ENCODE measurements at places on chromosomes 16 and 17. TPM values are rescaled to one million over a fixed set of nuclear protein-coding genes. Genes with fewer than 3 reads are reported as not detected.

The ANKRD40 gene
- 17.1 TPM for total RNA-seq

GRCh38 chr17:75524970-75525805 is at the start of gene LLGL2:
TSS of gene LLGL2 (plus strand) at chr17:75525697. CDS start at chr17:75543427, 17,730 bp downstream.
- peak within 1 kb of the TSS; percentile 78 for H3K4me3 ChIP-seq
- DNase-seq, result peak; percentile 96
- H3K27ac ChIP-seq, result no peak within 1 kb of the TSS

DNA sequence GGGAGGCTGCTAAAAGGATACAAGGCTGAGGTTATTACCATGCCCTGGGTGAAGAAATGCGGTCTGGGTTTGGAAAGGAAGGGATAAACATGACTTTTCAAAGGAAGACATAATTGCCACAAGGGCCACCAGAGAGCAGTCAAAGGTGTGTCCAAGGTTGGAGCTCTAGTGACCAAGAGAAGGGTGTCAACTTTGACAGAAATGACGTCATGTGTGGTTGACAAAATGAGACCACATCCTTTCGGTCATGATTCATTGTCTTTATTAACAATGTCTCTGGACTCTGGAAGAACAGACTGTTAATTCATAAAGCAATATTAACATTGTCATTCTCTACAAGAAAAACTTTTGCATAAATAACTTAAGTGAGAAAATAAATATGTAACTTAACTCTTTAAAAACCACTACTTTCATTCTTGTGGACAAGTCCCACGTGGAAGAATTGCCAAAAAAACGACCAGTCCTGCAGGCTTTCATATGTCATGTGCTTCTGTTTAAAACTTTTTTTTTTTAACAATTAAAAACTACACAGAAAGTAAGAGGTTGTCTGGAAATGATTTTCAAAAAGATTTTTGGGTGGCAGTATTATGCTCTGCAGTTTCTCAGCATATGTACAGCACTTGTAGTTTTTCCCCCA is 5.0 kb downstream of the SOST start:
- no peak overlapping the region for H3K4me3 ChIP-seq
- no peak for DNase-seq
- no peaks in the 10 kb centered on the region for H3K36me3 ChIP-seq
- H3K27ac ChIP-seq, result no peak overlapping the region
- no peaks in the 10 kb centered on the region for H3K27me3 ChIP-seq
- H3K4me1 ChIP-seq, result no peaks in the 10 kb centered on the region

DNA sequence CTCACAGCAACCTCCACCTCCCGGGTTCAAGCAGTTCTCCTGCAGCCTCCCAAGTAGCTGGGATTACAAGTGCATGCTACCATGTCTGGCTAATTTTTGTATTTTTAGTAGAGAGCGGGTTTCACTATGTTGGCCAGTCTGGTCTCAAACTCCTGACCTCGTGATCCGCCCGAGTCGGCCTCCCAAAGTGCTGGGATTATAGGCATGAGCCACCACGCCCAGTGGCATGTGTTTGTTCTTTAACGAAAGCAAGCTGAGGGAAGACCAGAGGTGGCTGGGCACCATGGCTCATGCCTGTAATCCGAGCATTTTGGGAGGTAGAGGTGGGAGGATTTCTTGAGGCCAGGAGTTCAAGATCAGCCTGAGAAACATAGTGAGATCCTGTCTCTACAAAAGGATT is 18.1 kb downstream of the TNFRSF13B start:
- no peak for DNase-seq
- H3K4me3 ChIP-seq, result no peak overlapping the region
- H3K27me3 ChIP-seq, result peaks cover 5% of the 10 kb centered on the region
- H3K36me3 ChIP-seq, result no peaks in the 10 kb centered on the region

DNA sequence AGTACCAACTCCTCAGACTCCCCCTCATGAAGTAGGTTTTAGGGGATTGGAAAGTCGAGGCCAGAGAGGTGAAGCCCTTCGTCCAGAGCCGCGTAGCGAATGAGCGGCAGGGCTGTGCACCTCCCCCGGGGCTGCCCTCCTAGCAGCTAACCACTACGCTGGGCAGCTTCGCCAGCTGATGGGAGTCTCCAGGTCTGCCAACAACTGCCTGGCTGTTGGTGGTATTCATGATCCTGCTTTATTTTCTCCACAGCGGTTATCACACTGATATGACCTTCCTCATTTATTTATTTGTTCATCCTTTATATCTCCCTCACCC is 773 bp upstream of the NETO2 start:
- H3K4me1 ChIP-seq, result peaks cover 33% of the 10 kb centered on the region
- H3K27me3 ChIP-seq, result no peaks in the 10 kb centered on the region
- peaks cover 13% of the 10 kb centered on the region for H3K36me3 ChIP-seq
- peak overlapping the region; percentile 59 for H3K4me3 ChIP-seq
- H3K27ac ChIP-seq, result no peak overlapping the region

Data from Karpas-422 (cell line).